ENCODE measurements at places on chromosomes 6 and 20.

GRCh38 chr20:55513954-55514353 lies 491.4 kb downstream of the CBLN4 start:
- DNase-seq, result no peak

- no peak for DNase-seq
Measured at GRCh38 chr20:23358923-23359593, 2.9 kb upstream of the GZF1 start.

DNA sequence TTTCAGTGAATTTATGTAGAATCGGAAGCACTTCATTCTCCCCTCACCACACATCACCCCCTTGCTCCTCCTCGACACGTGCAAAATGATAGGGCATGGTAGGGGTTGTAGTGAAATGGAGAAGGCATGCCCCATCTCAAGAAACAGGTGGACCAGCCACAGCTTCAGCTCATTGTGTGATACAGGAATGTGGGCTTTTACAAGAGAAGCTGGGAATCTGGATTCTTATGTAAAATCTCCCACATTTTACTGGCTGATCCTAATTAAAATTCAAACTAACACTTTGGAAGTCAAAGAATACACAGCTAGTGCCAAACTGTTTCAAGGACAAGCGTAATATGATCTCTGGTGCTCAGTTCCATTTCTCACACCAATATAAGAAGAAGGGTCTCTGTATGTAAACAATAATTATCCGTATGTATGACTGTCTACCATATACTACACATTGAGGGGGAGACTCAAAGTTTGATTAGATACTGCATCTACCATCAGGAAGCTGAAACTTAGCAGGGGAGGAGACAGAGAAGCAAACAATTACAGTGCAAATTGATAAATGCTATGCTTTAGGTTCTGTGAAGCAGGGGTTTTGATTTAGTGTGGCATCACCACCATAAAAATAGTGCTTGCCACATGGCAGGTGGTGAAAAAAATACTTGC lies 24.3 kb upstream of the KIAA0408 start:
- no peak for DNase-seq

- DNase-seq, result no peak
Measured at GRCh38 chr6:15995493-15995892, 133.4 kb upstream of the MYLIP start.

DNA sequence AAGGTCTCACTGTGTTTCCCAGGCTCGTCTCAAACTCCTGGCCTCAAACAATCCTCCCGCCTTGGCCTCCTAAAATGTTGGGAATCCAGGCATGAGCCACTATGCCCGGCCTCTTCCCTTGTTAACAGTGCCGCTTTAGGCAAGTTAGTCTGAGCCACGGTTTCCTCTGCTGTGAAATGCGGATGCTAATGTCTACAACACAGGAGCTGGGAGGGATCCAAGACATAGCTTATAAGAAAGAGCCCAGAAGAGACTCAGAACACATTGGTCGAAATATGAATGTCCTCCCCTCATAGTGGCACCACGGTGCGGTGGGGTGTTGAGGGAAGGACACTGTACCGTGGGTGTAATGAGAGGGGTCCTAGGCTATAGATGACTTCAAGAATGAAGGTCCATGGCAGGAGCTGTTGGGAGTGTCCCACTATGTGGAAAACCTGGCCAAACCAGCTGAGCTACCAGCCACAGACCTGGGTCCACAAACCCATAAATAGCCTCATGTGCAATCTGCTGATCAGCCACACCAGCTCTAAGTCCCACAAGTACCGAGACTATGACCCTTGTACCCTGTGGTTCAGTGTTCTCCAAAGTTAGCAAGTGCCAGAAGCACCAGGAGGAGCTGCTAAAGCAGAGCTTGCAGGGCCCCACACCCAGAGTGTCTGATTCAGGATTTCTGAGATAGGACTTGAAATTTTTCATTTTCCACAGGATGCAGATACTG lies 57.8 kb upstream of the ZFAND3 start:
- DNase-seq, result no peak

DNA sequence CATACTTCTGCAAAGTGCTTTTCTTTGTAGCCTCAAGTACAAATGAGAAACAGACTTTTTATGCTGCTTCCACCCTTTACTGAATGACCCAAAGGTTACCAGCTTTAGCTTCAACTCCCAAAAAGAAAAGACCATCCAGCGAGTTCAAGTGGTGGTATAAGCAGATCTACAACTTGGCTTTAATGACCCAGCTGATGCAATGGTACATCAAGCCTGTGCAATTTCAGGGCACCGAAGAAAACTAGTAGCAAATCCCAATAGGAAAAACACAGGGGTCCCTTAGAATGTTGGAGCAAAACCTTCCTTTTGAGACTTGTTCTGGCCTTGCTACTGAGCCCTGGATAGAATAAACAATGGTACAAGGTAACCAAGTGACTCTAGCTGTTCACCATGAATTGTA lies 33.8 kb downstream of the STX7 start:
- no peak for DNase-seq

DNA sequence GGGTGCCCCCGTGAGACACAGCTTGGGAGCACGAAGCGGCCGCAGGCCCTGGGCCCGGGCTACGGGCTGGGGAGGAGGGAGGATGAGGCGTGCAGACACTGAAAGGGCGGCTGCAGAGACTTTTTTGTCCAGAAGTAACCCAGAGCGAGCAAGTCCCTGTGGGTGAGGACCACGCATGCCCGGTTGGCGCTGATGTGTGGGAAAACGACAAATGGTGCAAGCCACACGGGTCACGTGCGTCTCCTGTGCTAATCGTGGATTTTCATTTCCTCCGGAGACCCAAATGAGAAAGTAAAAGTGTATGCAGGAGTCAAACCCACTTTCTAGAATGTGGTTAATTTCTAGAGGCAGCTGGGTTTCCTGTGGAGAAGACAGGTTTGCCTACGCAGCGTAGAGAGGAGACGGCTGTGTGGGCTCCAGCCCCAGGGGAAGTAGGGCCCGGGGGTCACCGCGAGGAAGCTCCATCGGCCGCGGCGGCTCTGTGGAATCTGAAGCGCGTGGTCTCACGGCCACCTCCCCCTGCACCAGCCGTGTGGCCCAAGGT lies 19.0 kb downstream of the DLL1 start:
- no peak for DNase-seq

GRCh38 chr20:1295276-1295930 lies 29.3 kb downstream of the SNPH start:
- DNase-seq, result no peak

DNA sequence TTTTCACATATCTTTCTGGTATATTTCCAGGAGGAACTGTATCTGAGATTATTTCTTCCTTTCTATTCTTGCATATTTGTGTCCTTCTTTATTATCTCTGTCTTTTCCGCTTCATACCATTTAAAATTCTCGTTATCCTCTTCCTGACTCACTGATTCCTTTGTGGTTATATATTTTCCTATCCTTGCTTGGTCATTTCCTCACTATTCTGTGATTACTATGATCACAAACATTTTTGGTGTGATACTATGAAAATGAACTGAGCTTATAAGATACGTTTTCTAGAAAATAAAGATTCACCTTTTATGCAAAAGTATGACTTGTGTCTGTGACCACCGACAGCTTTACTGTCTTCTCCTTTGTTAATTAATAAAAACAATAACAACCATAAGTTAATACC lies 26.5 kb upstream of the MYCT1 start:
- peak; percentile 30 for DNase-seq

DNA sequence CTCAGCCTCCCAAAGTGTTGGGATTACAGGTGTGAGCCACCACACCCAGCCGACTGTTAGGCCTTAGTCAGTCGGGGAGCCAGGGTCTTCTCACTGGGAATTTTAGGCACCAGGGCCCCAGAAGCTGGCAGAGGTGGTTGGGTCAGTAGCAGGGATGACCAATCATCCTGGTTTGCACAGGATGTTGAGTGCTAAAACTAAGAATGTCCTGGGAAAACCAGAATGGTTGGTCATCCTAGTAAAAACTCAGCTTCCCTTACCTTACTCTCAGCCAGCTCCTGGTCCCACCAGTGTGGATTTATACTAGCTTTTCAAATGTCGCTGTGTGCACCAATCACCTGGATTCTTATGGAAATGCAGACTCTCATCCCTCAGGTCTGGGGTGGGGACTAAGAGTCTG lies 31.8 kb downstream of the KCNG1 start:
- no peak for DNase-seq

GRCh38 chr6:3410385-3411360 lies 46.2 kb downstream of the SLC22A23 start:
- peak; percentile 79 for DNase-seq

GRCh38 chr6:127514179-127514772 lies 4.9 kb downstream of the MTCL3 start:
- no peak for DNase-seq

GRCh38 chr6:24972311-24972958 lies 36.7 kb upstream of the RIPOR2 start:
- DNase-seq, result no peak

DNA sequence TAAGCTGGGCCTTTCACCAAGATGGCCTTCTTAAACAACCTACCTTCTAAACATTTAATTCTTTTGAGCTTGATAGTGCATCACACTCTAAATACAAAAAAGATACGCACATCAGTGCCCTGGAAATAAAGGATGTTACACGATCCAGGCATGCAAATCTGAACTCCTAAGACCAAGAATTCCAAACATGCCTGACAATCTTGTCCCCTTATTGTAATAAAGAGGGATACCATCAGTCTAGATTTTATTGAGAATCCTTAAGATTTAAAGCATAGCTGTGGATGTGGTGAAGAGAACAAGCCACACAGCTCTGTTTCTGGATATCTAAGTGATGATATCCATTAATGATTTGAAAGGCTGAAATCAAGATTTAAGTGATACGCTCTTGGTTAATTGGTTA lies 13.0 kb downstream of the ZNF451 start:
- DNase-seq, result no peak

GRCh38 chr20:57220337-57221145 lies 45.9 kb downstream of the BMP7 start:
- no peak for DNase-seq

DNA sequence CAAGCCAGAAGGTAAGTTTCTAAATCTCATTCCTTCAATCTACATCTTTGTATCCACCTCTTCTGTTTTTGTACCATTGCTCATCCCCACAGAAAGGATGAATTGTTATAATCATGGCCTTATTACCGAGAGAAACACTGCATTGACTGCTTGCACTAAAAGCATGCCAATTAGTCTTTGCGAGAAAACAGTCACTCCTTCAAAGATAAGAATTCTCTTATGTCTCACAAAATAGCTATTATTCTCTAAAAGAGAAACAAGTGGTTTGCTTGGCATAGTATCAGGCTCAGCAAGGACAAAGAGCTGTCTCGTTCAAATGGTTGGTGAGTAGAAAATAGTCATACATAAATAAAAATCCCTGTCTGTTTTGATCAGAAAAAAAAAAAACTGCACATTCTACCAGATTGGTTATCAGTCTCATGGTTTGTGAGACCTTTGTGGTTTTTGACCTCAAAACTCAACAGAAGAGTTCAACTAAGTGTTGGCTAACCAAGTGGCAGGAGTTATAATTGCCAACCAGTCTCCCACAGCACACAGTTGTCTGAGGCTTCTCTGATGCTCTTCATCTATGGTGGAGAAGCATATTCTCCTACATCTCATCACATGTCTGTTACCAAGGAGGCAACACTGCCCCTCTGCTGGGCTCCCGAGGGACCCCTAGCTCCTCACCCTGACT lies 35.1 kb upstream of the ARMH2 start:
- no peak for DNase-seq

- DNase-seq, result no peak
Measured at GRCh38 chr6:96563853-96564252, 925 bp downstream of the FHL5 start.

DNA sequence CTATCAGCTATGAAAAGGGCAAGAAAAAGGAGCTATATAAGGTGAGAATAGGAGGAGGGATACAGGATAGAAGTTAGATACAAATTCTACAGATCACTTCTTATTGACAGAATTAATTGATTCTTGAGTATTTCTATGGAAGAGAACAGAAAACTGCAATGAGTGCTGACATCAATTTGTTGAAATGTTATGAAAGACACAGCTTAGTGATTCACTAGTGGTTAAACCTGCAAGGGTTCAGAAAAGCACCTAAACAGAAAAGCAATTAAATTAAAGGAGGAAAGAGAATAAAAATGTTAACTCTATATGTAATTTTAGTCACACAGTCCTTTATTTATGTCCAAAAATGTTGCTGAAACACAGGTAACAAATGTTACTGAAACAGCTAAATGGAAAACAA lies 254.4 kb upstream of the RUNX2 start:
- peak; percentile 47 for DNase-seq

- no peak for DNase-seq
Measured at GRCh38 chr6:110114004-110114403, 65.5 kb downstream of the WASF1 start.

DNA sequence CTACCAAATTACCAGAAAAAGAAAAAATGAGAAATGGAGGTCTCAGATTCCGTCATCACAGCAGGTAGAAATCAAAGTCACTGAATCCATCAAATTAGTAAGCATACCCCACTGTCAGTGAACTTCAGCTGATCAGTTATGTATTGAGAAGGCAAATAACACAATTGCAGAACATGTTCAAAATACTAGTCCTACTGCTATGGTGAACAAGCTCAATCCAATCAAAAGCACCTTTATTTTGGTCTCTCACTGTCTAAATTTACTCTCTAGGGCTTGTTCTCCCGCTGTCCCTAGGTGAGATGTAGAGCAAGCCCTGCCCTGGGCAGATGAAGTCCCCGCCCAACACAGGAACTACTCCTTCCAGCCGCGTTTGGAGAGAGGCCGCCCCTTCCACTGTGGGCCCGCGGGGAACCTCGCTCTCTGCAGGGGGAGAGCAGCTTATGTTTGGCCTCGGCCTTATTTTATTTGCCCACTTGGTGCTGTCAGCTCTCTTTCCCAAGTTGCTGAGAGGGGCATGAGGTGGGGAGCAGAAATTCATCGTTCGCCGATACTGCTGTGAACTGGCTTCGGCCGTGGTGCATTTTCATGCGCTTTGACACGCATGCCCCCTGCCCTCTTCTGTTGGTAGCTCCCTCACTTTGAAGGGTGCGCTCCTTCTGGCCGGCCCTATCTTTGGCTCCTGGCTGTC lies 14.3 kb upstream of the MAP1LC3A start:
- peak; percentile 16 for DNase-seq

DNA sequence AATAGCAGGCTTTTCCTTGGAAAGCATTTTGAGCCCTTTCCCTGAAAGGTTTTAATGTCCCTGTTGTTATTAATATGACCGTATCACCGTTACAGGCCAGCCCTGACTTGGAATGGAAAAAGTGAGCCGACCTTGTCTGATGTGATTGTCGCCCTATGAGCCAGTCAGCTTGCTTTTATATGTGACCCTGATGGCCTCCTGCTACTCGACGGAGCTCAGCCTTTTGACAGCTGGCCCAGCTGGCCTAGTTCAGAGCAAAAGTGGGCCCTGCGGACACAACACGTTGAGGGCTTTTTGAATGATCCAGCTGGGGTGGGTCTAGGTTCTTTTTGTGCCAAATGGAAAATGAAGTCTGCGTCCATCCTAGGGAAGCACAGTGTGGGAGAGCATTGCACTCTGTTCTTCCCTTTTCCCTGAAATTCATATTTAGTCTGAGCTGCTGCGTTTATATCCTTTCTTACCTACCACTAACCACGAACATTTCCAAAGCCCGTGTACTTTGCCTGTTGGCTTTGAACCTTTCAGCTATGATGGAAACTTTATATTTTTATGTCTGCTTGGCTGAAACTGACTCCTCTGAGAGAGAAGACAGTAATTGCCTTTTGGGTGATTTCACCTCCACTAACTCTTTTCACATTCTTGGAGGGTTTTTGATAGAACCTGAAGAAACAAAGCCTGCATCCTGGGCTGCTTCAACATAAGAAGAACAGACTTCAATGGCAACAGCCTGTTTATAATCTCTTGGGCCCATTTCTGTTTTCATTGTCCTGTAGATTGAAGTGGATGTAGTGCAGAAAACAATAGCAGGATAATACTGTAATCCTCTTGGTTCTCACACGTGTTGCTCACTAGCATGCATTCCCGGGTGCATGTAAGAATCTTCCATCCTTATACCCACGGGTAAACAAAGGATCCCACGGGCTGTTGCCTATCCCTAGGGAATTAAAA lies 121.8 kb upstream of the HDGFL1 start:
- DNase-seq, result peak; percentile 6

Measured in choroid plexus epithelial cell (primary cell).